ENCODE measurements at places on chromosomes 3 and 15.

GRCh38 chr3:187777331-187777941 lies 32.2 kb upstream of the BCL6 start:
- no peak for DNase-seq

DNA sequence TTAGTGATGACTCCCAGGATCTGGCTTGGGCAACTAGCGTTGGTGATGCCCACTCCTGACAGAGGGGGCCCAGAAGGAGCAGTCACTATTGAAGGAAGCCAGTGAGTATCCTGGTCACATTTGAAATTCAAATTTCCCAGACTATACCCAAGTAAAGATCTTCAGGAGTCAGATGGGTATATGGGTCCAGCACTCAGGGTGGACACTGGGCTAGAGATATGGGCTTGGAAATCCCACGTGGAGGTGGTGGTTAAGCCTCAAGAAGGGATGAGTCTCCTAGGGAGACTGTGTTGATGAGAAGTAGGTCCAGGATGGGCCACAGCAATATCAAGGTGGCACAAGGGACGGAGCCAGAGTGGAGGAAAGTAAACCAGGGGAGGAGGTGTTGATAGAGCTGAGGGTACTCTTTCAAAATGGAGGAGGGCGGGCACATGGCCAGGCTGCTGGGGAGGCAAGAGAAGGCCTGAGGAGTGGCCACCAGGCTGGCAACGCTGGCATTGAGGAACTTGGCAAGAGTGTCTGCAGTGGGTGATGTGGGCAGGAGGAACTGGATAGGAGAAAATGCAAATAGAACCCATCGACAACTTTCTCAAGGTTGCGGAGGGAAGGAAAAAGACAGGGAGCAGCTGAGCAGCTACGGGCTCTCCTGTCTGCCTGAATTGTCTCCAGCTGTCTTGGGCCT lies 3.7 kb upstream of the SLCO2A1 start:
- no peak for DNase-seq

GRCh38 chr3:134836921-134837320 lies 41.9 kb downstream of the EPHB1 start:
- no peak for DNase-seq

- DNase-seq: no peak
Observed at GRCh38 chr15:35992791-35993190, 446.8 kb upstream of the DPH6 start.

DNA sequence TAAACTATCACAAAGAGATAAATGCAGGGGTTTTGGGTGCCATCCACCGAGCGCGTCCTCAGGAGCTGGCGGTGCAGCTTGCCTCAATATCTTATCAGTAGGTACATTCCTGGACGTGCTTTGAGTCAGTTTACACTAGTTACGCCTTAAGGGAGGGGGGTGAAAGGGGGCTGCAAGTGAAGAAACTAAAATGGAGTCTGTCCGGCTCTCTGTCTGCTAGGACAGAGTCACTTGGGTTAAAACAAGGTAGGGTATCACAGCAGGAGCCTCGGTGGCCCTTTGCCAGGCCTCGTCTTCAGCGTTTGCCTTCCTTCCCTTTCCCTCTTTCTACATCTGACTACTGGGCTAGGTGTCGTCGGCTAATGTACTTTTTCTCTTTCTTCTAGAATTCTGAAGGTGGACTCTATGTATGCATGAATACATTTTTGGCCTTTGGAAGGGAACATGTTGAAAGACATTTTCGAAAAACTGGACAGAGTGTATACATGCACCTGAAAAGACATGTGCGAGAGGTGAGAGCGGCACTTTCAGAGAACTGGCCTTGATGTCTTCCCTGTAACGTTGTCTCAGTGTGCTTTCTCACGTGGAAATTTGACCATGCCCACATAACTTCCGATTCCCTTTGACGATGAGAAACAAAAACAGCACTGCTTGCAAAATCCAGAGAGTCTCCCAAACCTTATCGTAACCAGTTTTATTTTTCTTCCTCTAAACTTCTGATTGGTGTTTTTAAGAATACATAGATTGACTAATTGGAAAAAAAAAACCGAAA lies 28.8 kb downstream of the USP13 start:
- DNase-seq: no peak

DNA sequence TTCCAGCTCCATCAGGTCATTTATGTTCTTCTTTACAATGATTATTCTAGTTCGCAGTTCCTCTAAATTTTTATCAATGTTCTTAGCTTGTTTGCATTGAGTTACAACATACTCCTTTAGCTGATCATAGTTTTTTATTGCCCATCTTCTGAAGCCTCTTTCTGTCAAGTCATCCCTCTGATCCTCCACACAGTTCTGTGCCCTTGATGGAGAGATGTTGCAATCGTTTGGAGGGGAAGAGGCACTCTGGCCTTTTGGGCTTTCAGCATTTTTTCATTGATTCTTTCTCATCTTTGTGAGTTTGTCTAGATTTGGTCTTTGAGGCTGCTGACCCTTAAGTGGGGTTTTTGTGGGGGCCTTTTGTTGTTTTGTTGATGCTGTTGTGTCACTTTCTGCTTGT lies 234.6 kb upstream of the CBLB start:
- no peak for DNase-seq

DNA sequence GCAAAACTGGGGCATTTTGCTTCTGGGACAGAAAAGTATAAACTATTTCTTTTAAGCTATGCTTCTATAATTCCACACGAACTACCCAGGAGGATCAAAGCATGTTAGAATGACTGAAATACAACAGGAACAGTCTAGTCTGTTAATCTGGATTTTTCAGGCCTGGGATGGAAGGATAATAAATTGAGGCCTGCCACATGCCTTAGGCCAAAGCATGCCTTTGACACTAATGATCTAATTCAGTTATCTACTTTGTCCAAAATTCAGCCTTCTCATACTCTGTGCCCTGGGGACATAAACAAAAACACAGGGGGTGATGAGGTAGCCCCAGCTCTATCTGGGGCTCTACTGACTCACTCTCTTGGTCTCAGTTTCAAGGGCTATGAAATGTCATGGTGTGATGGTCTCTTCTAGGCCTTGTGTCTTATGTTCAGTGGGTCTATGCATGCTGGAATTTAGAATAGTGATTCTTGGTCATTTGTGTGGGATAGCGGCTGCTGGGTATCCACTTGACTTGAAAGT lies 32.5 kb downstream of the GAP43 start:
- DNase-seq: peak; percentile 20

DNA sequence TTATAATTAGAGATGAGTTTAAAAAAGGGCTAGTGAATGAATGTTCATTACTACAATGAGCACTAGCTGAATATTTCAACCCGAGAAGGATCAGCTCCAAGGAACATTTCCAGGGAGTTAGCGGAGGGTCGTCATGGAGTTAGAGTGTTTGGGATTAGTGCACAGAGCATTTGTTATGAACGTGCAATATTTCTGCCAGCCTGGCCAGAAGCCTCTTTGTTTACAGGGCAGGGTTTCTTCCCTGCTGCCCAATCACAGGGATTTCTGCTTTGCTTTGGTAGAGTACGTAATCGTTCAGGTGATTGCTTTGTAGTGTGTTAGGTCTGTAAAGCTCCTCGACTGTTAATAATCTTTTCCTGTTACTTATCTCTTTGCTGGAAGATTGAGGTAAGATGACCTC lies 5.9 kb downstream of the CGNL1 start:
- no peak for DNase-seq

- no peak for DNase-seq
Observed at GRCh38 chr3:56878074-56878473, 76.3 kb upstream of the ARHGEF3 start.

- DNase-seq: no peak
Observed at GRCh38 chr3:45905755-45906154, 19.4 kb downstream of the CCR9 start.

GRCh38 chr3:168216851-168217250 lies 121.1 kb upstream of the GOLIM4 start:
- DNase-seq: no peak

GRCh38 chr3:186940967-186941366 lies 10.6 kb downstream of the ST6GAL1 start:
- no peak for DNase-seq

DNA sequence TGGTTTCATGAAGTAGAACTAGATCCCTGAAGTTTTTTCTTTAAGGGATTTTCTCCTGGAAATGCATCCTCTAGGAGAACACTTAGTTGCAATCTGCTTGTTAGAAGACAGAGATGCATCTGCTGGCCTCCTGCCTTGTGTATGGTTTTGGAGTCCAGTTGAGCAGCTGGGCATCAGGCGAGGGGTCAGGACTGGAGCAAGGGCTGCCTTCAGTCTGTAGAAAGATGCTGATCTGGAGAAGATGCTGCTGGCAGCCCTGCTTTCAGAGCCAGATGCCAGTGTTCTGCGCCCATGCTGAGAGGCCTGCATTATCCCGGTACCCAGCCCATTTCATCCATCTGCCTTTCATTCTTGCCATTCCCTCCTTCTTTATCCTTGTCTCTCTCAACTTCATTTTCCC lies 77.4 kb downstream of the CHCHD6 start:
- no peak for DNase-seq

GRCh38 chr3:65479990-65480389 lies 558.7 kb downstream of the MAGI1 start:
- DNase-seq: no peak

GRCh38 chr3:12948891-12949711 lies 107.7 kb upstream of the RPL32 start:
- no peak for DNase-seq

DNA sequence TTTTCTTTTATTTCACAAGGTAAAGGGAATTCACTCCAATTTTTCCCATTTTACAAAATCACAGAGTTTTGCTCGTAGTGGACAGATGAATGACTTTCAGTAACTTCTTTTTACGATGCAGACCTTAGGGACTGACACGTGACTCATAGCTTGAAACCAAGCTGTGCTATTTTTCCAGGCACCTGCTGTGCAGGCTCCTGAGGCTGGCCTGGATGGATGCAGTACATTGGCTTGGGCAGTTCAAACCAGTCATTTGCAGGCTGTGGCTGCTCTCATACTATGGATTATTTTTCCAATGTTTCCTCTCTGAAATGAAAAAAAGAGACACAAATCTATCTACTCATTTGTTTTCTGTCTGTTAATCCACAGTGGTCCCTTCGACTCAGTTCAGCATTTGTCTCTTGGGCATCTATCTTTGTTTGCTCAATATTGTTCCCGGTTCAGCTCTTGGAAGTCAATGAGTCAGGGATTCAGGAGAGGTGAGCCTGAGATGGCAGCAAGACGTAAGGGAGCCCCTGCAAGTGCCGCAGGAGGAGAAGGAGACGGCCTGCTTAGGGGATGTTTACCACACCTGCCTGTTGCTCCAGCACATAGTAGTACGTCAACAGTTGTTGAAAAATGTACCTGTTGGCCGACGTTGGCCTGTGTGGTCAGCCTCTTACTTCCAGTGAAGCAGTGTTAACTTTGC lies 92.8 kb downstream of the SV2B start:
- DNase-seq: no peak

DNA sequence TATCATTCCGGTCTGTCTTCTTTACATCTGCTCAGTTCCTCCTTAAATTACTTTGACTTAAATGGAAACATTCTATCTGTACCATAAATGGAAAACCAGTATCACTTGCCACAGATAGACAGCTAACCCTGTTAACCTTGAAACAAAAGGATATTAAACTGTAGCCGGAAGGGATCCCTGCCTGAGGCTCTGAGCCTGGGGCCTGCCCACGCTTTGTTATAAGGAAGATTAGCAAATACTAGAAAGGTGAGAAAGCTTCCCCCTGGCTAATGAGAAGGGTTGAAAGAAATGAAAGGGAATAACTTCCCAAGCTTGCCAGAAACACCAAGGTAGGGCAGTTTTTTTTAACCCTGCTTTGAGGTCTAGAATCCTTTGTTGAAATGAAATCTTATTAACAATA lies 927.6 kb downstream of the FHIT start:
- peak; percentile 62 for DNase-seq

GRCh38 chr15:90104551-90104950 lies 2.3 kb upstream of the IDH2 start:
- no peak for DNase-seq

DNA sequence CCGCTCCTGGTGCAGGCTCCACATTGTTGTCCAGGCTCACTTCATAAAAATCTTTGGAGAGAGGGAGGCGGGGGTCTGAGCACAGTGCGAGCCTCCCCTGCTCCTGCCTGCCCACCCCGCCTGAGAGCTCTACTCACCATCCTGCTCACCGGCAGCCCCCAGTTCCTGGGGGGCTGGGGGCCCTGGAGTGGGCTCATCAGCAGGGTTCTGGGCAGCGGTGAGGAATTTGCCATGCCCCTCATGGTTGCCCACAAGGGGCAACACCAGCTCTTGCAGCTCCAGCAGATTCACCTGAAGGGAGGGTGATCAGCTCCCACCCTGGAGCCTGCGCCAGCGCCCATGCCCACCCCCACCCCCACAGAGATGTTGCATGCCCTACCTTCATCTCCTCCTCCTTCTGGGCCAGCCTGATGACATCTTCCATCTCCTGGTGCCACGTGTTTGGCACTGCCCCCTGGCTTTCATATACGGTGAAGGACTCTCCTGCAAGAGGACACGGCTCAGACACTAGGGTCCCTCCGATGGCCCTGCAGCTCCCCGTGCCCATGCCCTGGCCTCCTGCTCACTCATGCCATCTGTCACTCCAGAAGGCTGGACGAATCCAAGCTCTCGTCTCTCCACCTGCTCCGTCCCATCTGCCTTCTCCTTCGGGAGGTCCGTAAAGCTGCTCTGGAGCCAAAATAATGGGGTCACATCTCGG lies 162.1 kb downstream of the TBC1D2B start:
- DNase-seq: no peak

GRCh38 chr15:58545307-58546065 lies 113.7 kb downstream of the LIPC start:
- DNase-seq: no peak

- DNase-seq: no peak
Observed at GRCh38 chr15:90007076-90007460, 5.9 kb downstream of the ZNF710 start.

GRCh38 chr3:101377209-101377608 lies 56.8 kb upstream of the IMPG2 start:
- no peak for DNase-seq

GRCh38 chr3:99365979-99366378 lies 272.4 kb upstream of the COL8A1 start:
- DNase-seq: no peak

DNA sequence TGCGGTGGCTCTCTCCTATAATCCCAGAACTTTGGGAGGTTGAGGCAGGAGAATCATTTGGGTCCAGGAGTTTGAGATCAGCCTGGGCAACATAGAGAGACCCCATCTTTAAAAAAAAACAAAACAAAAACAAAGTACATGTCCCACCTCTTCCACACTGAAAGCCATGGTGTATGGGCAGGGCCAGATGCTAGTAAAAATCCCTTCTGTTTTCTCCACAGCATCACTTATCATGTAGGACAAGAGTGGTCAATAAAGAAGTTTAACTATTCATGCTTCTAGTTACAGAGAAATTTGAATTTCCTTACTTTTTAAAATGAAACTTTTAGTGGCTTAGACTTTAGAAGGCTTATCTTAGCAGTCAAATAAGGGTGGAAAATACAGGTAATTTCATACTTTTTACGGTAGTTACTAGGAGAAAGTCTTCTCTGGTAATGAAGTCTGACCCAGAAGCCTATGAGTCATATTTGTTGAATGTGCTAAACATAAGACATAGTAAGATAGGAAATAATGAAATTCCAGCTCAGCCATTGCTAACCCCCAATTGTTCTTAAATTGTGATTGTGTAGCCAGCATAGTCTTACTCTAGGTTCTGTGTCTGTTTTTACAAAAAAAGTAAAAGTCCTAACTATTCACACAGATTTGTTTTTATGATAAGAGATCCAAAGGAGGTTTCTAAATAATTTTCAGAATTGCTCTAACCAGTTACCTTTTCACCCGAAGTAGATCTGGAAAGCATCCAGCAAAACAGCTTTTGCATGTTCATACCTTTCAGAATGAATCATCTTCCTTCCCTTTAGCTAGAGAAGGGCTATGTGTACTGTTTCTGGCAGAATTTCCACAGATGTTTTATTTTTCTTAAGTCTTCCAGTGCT lies 16.4 kb upstream of the ZNF609 start:
- DNase-seq: no peak

GRCh38 chr3:32460031-32460749 lies 42.5 kb downstream of the CMTM6 start:
- no peak for DNase-seq
